ENCODE measurements at places on chromosomes 11 and 22.

DNA sequence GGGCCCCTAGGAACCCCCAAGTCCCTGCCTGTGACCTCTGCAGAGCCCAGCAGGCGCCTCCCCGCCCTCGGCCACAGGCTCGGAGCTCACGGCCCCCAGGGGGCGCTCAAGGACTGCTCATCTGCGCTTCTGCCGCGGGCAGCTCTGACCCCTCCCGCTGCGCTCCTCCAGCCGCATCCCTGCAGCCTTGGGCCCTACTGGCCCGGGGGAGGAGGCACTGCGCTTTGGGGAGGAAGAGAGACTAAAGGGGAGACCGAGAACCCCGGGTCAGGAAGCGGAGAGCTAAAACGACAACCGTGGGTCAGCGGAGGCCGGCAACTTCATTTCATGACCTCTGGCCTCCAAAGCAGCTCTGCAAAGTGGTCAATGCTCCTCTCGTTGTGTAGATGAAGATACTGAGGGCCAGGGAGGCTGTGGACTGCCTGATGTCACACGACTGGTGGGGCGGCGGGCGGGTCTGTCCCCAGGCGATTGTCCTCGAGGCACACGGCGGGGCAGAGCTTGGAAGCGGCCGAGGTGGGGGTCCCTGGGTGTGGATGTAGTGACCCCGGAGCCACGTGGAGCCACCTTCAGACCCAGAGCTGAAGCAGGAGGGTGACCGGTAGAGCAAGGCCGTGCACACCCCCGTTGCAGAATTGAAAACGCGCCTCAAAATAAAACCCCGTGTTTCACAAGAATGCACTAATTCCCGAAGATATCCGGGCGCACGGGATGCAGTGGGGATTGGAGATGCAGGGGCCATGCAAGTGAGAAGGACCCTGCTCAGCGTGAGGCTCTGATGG lies 2.7 kb upstream of the KRTAP5-6 start:
- DNase-seq = peak; percentile 69

- no peak for DNase-seq
Measured at GRCh38 chr11:30579415-30580175, 6.6 kb downstream of the MPPED2 start.

GRCh38 chr11:111344032-111344431 lies 35.0 kb downstream of the POU2AF1 start:
- DNase-seq = no peak

GRCh38 chr11:2794046-2794967 lies 91.3 kb downstream of the CDKN1C start:
- no peak for DNase-seq

DNA sequence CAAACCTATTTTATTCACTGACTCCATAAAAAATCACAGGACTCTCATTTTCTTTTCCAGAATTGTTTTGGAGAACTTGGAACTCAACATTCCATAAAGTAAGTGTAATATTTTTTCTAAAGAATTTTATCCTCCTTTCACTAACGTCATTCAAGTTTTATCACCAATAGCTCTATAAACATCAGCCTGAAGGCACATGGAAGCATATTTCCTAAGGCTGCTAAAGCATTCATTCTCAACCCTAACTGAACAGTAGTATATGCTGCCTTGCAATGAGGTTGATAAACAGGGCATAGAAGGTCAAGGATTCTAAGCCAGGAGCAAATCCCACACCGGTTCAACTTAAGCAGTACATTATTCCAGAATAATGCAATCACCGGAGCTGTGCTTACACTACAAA lies 273.9 kb downstream of the RAB38 start:
- no peak for DNase-seq

DNA sequence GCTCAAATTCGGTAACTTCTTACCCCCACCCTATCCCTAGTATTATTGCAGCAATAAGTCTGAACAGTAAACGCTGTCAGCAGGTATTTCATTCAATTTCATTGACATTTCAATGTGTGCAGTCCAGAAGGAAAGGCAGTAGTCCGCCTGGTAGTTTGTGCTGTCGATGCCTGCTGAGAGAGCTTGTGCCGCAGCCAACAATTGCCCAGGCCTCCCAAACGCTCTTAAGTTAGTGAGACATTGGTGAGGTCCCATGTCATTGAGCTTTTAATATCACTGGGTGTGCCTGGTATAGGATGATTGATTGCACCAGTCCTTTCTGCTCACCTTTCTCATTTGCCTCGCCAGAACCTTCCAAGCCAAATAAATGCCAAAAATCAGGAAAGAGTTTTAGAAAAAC lies 28.1 kb downstream of the ALKBH3 start:
- DNase-seq = no peak

DNA sequence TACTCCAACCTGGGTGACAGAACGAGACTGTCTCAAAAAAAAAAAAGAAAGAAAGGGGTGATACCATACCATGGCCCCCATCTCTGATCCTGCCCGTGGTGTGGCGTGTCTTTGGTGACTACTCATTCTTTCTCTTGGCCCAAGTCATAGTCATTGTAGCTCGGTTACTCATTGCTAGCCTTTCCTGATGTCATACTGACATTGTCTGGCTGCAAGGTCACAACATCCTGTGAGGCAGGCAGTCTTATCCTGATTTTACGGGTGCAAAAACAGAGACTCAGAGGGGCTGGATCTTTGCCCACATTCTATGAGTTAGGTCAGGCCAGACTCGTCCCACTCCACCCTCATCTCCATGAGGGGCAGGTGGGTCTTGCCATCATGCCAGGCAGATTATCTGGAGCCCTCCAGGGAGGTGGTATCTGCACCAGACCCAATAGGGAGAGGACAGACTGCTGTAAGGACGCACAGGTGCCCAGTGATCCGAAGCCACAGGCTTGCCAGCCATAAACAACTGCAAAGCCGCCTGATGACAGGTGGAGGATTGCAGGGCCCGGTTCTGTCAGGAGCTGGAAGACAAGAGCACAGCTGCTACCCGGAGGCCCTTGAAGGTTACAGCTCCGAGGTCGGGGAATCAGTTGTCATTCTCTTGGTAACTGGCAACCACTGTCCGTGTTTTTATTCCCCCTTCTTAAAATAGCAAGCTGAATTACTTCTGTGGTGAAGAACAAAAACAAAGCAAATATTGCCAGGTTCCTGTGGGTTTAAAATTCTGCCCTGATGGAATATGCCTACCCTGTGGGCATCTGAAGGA lies 13.8 kb downstream of the TOM1 start:
- DNase-seq = no peak

- no peak for DNase-seq
Measured at GRCh38 chr11:80432057-80432456, 991.2 kb upstream of the TENM4 start.

- no peak for DNase-seq
Measured at GRCh38 chr11:128193615-128194014, 393.7 kb downstream of the ETS1 start.

- DNase-seq = no peak
Measured at GRCh38 chr22:27959335-27960090, 40.5 kb upstream of the PITPNB start.

DNA sequence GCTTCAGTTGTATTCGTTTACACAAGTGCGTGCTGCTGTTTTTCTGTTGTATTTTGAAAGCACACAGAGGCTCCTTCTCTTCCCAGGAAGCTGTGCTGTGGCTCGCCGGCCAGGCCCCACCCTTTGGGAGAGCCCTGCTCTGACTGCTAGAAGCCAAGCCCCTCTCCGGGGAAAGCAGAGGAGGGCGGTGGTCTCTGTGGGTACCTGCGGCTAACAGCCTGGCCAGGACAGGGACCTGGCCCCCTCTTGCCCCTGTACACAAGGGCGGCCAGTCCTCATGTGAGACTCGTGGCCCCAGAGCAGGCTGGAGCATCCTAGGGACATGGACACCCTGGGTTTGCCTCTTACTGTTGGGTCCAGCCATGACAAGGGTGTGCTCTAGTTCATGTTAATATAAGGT lies 14.8 kb downstream of the MOB2 start:
- DNase-seq = no peak

GRCh38 chr22:47204002-47204979 lies 441.8 kb downstream of the TBC1D22A start:
- DNase-seq = no peak

GRCh38 chr22:29720811-29721323 lies 1.1 kb downstream of the CABP7 start:
- DNase-seq = no peak

GRCh38 chr11:18173225-18173866 lies 709 bp downstream of the MRGPRX4 start:
- no peak for DNase-seq

DNA sequence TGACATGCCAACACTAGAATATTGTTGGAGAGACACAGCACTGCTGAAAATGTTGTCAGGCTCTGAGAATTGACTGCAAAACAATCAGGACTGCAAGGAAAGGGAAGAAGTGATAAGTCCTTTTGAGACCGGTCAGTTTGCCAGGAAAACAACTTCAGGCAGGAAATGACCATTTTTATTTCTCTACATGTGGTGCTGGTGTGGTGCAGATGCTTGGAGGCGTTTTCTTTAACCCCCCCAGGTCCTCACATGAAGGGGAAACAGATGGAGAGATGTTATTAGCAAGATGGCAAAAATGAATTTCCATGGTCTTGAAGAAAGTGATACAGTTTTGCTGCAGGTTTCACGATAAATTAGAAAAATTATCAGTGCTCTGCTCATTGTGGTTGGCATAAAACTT lies 5.7 kb downstream of the AP2A2 start:
- DNase-seq = no peak

Data from GM18507 (cell line).